ENCODE measurements at places on chromosomes 13 and 19.

DNA sequence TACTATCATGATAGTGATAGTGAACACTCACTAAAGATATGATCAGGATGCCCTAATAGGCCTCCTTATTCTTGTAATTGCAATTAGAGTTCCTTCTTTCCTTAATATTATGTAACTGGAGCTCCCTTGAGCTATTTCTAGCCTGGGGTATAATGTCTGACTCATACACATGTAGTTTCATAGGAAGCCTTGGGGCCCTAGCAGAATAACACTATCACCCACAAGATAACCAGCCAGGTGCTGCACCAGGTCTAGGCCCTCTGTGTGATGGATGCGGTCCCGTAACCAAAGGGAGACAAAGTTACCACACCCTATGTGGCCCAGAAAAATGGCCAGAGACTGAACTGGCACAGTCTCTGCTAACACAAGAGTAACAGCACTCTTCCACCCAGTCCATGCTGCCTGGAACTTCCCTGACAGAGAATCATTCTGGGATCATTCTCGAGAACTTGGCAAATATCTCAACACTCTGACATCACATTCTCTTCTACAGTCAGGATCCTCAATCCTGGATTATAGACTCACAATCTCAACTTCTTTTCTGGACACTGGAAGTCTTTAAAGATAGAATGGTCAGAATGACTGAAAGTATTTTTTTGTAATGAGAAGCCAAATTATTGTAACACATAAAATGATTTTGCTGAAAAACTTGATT, 32.6 kb upstream of the IGFL4 start:
- no peak for DNase-seq

DNA sequence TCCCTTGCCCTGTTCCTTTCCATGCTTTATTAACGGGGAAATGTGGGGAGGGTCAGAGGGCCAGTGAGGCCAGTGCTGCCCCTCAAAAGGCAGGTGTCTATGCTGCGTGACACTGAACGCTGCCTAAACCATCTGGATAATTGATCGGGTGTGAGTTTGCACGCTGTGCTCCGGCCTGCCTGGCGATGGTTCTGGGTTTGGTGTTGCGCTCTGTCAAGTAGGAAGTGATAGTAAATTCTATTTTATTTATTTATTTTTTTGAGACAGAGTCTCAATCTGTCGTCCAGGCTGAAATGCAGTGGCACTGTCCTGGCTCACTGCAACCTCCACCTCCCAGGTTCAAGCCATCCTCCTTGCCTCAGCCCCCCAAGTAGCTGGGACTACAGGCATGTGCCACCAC, 86.5 kb downstream of the ATP11A start:
- DNase-seq, result no peak

DNA sequence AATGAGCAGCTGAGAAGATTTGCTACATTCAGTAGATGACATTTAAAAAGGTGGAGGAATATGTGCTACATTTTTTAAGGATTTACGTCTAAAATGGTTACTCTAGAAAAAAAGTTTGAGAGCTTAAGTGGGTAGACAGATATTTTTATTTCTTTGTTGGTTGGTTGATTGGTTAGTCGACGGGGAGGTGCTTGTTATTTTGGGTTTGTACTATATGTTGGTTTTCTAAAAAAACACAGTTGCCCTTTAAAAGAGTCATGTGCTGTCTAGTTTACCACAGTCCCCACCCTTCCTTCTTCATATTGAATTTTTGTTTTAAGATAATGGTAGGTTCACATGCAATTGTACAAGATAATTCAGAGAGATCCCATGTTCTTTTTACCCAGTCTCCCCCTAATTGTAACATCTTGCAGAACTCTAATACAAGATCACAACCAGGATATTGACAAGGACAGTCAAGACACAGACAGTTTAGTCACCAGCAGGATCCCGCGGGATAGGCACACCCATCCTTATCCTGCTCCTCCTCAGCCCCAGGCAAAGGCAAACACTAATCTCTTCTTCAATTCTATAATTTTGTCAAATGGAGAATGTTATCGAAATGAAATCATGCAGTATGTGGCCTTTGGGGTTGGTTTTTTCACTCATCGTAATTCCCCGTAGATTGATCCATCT, 171.4 kb downstream of the FOXO1 start:
- DNase-seq, result no peak

- peak; percentile 62 for DNase-seq
Observed at GRCh38 chr13:114111577-114111976, 20.8 kb downstream of the RASA3 start.

DNA sequence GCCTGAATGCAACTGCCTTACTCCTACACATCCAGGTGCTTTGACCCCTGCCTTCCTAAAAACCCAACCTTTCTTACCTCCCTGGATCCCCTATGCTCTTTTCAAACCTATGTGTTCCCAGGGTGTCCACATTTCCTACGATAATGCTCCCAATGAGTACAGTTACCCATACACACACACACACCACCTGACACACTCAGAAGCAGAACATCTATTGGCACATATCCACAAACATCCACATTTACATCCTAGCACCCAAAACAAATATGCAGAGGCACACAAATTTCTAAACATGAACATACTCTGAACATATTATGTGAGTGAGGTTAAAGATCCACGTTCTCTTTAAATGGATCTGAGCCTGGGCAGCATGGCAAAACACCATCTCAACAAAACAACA, 22.4 kb upstream of the PLAUR start:
- no peak for DNase-seq

DNA sequence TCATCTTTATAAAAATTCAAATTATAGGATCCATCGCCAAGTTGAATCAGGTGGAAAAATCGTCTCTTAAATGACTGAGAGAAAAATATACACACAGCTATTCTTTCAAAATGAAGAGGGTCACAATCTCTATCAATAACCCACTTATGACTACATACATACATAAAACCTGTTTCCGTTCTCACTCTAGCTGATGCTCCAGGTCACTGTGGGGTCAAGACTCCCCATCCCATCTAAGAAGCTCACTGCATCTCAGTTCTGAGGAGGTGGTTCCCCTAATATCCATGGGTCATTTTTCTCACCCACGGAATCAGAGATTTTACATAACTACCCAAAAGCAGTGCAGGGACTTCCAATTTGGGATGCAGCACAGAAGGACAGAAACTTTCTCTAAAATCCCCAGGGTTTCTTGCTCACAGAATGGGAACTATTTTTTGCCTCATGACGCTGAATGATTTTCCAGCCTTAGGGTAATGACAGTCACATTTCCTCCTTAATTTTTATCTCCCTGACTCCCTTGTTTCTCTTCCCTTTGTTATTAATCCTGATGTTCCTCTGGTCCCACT, 56.8 kb downstream of the DOCK9 start:
- no peak for DNase-seq

GRCh38 chr13:94319501-94319900, 160.0 kb downstream of the DCT start:
- DNase-seq, result no peak

- DNase-seq, result no peak
Observed at GRCh38 chr13:59343132-59343531, 820.6 kb downstream of the DIAPH3 start.

GRCh38 chr13:107680115-107680514, 535.2 kb downstream of the LIG4 start:
- DNase-seq, result no peak

DNA sequence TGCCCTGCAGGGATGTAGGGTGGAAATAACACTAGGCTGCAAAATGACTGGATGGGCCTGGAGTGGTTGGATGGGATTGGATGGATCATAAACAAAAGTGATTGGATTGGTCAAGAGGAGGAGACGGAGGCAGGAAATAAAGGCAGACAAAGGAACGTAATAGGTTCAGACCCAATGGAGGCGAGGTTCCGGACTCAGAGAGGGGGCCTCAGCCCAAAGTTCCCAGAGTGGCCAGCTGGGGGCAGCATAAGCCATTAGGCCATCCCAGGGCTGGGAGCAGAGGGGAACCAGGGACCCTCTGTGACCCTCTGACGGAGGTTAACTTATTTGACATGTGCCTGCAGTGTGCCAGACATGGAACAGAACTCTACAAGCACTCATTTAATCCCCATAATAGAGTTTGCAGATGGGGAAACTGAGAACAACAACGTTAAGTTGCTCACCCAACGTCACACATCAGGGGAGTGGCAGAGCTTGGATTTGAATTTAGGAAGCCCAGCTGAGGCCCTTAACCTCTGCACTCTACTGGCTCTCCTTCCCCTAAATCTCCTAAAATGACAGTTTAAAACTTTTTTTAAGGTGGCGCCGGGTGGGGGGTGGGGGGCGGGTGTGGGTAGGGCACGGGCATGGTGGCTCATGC, 15.3 kb upstream of the MAP1S start:
- peak; percentile 26 for DNase-seq
